ENCODE measurements at places on chromosomes 5 and 9.

DNA sequence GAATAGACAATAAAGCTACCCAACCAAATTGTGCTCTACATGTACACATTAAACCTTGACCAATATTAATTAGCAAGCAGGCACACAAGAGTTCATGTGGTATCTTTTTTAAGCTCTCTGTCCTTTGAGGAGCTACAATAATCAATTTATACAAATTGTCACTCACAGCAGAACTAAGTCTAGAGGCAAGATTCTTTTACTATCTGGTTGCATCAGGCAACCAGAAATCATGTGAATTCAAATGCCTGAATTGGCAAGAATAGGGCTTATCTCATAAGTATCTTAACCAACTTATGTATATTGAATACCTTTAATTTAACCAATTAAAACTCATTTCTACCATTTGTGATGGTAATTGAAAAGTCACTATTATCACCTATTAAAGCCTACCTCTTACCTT is 145.5 kb upstream of the HAPLN1 start:
- no peak for DNase-seq

DNA sequence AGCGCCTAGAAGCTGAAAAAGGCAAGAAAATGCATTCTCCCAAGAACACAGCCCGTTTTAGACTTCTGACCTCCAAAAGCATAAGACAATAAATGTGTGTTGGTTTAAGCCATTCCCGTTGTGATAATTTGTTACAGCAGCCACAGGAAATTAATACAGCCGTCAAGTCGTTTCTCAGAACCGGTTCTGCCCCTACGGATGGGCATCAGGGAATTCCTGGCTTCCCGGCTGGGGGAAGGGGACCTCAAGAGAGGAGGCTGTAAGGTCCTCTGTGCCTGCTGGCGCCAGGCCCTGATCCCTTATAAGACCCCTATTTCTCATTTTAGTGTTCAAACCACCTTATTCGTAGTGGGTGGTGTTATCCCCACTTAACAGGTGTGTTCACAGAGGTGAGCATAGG is 50.6 kb upstream of the RPL26L1 start:
- DNase-seq: no peak

DNA sequence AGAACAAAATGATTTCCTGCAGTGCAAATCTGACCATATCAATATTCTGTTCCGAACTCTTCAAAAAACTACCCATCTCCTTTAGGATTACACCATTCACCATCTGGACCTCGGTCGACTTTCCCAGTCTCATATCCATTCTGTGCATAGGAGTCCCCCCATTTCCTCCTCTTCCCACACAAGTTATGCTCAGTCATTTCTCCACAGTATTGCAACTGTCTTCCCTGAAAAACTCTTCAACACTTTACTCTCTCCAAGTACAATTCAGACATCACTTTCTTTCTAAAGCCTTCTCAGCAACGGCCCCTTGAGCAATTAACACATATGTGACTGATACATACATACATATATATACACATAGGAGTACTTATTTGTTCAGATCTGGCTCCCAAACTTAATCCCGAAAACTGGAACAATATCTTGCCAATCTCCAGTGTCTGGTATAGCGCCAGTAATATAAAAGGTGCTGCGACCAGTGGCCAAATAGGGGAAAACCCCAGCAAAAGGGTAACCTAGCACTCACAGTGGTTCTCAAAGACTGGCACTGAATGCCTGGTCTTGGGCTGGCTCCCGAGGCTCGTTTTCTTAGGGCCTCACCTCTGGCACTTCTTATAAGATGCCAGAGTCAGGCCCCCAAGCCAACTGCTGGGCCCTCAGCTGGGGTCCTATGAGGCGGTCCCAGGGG is 629 bp downstream of the ZBTB26 start:
- no peak for DNase-seq

DNA sequence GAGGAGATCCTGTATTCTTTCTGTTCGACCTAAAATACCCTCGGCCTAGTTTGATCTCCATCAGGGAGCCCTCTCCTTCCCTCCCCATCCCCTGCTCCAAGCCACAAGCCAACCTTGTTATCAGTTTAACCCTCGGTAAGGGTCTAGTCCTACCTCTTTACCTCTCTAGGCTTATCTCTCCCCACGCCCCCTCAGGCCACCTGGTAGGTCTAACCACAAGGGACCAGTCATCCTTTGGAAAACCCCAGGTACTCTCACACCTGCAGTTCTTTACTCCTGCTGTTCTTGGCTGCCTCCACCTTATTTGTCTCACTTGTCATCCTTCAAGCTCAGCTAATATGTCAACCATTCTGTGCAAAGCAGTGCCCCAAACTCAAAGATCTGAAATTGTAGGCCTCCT is 78.7 kb downstream of the RAD23B start:
- DNase-seq: no peak

GRCh38 chr9:104555521-104555920 is 13.4 kb upstream of the OR13C8 start:
- DNase-seq: no peak

DNA sequence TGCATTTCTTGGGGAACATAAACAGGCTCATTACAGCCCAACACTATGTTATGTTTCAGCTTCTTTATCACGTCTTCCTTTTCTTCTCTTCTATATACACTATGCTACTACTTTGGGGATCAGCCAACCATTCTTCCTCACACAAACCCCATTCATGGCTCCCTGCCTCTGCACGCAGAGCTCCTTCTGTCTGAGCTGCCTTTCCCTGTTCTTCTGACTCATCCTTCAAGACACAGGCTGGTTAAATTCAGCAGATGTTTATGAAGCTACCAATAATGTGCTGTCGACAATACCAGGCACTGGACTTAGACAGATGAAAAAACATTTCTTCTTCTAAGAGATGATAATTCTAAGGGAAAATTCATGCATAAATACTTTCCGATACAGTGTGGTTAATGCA is 102.5 kb upstream of the TXNDC8 start:
- no peak for DNase-seq

- DNase-seq: no peak
These were observed 55.2 kb upstream of the ZNF622 start for GRCh38 chr5:16520841-16521240.

DNA sequence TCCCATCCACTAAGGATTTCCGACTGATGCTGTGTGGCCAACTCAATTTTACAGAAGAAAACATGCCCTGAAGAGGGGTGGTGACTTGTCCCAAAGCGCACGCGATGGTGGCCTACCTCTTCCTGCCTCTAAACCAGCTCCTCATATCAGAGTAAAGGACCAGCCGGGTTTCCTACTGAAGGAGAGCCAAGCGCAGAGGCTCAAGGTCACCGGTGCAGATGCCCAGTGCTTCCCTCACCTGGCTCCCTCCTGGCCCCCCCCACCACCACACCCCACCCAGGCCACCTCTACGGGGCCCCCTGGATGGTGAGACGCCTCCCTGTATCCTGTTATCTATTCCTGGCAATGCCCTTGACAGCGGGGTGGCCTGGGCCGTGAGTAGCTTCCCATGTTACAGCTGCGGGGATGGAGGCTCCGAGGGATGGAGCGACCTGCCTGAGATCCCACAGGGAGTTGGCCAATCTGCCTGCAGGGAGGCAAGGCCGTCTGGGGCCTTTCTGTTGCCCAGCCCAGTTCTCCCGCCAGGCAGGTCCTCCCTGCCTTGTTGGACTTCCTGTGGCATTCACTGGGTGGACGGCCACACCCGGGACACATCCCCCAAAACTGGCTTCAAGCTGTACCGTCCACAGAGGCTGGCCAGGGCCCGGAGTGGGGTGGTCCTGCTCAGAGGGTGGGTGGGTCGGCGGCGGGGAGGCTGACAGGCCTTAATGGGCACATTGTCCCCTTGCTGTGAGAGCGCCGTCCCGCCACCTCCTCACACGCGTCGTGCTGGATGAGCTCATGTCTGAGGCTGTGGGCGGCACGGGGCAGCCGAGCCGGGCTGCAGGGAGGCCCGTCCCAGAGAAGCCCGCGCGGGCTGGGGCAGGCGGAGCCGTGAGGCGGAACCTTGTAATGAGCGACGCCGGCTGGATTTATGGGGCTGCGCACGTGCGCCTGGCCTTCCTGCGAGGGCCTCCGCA is 72.5 kb downstream of the MACROH2A1 start:
- no peak for DNase-seq

- DNase-seq: no peak
These were observed 127.6 kb downstream of the TMEM174 start for GRCh38 chr5:73300337-73301207.

DNA sequence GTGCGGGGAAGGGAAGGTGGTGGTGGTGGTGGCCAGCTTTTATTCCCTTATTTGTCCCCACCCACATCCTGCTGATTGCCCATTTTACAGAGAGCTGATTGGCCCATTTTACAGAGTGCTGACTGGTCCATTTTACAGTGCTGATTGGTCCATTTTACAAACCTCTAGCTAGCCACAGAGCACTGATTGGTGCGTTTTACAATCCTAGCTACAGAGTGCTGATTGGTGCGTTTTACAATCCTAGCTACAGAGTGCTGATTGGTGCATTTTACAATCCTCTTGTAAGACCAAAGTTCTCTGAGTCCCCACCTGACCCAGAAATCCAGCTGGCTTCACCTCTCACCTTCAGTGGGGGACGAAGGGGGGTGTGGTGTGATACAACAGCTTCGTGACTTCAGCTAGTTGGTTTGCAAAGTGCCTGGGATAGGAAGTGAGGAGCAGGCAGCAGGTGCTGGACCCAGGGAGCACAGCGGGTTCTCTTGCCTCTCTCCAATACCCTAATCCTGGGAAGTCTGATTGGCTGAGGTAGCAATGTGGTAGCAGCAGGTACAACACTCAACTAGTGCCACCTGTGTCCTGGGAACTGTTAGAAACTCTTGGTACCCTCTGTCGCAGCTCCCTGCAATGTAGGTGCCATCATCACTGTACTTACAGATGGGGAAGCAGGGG is 92.1 kb downstream of the BARX1 start:
- no peak for DNase-seq

GRCh38 chr9:33737811-33738606 is 57.4 kb upstream of the PRSS3 start:
- peak; percentile 18 for DNase-seq

DNA sequence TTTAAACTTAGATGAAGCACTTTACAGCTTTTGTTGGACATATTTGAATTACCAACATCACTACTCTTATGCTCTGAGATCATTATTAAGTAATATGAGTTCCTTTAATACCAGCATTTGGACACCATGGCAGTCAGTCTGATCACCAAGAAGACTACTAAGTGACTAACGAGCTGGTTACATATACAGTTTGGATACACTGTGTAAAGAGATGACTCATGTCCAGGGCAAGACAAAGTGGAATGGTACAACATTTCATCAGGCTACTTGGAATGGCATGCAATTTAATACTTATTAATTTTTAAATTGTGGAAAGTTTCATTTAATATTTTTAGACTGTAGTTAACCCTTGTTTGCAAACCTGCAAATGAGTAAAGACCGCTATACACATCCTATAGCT is 237.4 kb upstream of the PRDM9 start:
- no peak for DNase-seq

- peak; percentile 9 for DNase-seq
These were observed 63.9 kb downstream of the PCDH1 start for GRCh38 chr5:141814064-141814964.

DNA sequence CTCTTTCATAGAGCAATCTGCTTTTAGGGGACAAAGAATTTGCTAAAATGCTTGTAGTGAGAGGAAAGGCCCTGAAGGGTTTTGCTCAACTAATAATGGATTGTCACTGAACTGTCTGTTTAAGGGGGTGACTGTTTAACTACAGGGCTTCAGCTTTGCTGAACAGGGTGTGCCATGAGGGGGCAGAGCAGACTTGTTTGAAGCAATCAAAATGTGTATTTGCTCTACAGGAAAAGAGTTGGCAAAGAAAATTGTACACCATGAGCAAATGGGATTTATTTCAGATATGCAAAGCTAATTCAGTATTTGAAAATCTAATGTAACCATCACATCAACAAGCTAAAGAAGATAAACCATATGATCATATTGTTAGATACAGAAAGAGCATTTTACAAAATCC is 154.3 kb downstream of the GABRG2 start:
- DNase-seq: no peak

DNA sequence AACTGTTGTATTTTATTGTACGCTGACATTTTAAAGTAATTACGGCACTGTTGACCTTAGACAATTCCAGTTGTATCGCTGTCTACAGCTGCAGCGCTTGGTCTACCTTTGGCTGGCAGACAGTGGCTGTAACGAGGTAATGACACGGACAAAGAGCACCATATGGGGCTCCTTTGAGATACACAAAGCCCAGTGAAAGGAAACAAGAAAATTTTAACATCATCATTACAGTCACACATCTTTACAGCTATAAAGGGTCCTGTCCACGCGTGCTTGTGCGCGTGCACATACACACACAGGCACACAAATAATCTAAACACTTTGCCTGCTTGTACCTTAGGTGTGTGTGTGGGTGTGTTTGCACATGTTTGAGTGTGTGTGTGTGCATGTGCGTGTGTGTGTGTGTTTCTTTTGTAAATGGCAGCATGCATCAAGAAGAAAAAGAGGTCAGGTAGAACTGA is 946.0 kb downstream of the NR2F1-AS1 start:
- no peak for DNase-seq

- DNase-seq: no peak
These were observed 15.9 kb downstream of the ENG start for GRCh38 chr9:127838375-127839078.
